M059J (cell line): ENCODE measurements at places on chromosomes 7 and 10.

DNA sequence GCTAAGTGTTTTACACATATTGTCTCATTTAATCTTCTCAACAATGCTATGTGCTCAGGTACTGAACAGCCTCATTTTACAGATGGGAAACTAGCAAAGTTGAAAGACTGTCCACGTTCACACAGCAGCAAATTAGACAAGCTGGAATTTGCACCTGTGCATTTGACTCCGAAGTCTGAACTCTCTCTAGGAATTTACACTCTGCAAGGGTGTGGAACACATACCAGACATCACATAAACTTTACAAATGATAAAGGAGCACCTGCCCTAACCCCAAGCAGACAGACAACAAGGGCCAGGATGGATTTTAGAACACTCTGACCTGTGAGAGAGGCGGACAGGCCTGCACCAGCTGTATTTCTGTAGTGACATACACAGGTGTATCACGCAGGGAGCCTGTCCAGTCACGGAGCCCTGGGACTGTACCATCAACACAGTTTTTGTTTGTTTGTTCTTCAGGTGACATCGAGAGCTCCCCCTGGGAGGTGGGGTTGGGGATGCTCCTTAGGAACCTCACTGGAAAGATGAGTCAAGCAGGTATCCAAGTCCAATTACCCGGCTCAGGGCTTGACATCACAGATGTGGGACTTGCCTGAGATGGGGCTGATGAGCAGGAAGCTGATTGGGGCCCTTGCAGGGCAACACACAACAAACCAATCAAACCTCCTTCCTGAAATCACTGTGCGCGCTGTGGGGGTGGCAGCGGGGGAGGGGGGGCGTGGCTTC lies 31.0 kb downstream of the MKI67 start:
- peak; percentile 44 for DNase-seq

- no peak for DNase-seq
Measured at GRCh38 chr7:119572132-119572531, 700.8 kb upstream of the KCND2 start.

DNA sequence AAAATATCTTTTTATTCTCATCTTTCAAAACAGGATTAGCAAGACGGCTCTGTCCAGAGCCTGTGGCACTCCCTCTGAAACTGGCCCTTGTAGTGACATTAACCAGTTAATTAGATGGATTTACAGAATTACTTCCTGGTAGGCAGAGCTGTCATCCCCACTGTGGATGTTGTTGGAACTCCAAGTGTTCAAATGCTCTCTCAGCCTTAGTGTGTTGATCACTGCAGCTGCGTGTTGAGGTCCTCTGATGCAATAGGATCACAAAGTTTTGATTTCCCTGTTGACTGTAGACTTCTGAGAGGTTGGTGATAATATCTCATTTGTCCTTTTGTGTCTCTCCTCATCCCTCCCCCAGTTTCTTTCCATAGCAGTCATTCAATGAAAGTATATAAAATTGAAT lies 117.3 kb upstream of the CDK6 start:
- no peak for DNase-seq

DNA sequence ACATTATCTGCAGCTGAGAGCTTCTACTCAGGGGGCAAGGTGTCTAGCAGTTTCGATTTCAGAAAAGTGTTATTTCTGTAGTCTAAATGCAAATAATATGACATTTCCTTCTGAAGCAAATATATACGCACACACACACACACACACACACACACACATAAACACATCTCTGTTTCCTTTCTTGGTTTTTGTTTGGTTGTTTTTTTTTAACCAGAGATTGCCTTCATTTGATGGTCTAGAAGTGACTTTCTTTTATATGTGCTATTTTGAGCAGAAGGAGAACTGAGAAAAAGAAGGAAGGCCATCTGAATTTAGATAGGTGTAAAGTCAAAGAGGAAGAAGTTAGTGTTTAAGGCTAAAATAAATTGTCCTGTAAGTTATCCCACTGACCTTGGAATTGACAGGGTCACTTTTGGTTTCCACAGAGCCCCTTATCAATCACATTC lies 142.2 kb downstream of the TRIL start:
- no peak for DNase-seq

GRCh38 chr10:33952692-33953360 lies 618.4 kb upstream of the NRP1 start:
- DNase-seq: peak; percentile 47

DNA sequence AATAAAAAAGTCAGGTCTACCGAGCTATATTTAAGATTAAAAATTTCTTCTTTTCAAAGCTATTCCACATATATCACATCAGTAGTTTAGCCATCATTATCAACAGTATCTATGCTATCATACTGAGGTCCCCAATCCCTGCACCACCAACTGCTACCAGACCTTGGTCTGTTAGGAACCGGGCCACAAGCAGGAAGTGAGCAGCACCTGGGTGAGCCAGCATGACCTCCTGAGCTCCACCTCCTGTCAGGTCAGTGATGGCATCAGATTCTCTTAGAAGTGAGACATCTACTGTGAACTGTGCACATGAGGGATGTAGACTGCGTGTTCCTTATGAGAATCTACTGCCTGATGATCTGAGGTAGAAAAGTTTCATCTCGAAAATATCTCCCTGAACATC lies 632.1 kb upstream of the KCND2 start:
- DNase-seq: no peak

DNA sequence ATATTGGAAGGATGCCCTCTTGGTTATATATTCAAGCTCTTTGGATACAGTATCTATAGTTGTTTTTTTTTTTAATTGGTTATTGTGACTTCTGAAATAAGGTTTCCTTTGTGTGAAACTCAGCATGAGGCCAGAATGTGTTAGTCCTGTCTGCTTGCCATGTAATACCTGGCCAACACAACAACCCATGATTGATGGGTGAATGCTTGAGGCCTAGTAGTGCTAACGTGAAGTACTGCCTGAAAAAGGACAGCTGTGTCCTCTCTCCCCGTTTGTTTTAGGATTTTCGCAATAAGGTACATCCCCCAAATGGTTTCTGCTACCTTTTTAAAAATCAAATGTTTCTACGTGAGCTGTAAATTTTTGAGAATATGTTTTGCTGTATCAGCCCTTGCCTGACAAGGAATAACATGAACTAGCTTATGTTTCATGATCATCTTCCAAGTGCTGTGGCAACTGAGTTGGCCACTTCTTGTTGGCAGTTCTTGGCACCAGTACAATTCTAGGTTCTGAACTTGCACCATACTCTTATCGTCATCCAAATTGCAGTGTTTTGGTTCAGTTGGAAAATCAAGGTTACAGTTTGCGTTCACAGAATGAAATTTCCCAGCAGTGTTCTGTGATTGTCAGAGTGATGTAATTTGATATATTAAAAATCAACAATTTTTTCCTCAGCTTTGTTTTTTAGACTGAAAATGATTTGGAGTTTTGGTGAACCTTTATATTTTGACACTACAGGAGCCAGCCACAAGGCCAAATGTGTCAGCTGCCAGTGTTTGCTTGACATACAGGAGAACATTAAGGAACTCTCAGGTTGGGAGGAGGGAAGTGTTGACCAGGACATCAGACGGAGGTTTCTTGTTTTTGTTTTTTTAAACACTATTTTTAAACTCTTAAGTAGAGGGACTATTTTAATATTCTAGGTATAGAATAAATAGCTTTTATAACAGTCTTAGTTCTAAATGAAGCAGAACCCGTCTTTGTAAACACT lies 13.5 kb upstream of the ASCC1 start:
- DNase-seq: no peak

GRCh38 chr10:3292636-3293035 lies 120.1 kb upstream of the PITRM1 start:
- DNase-seq: no peak

GRCh38 chr10:7293378-7293920 lies 117.4 kb downstream of the SFMBT2 start:
- no peak for DNase-seq

GRCh38 chr10:18282094-18282493 lies 141.9 kb downstream of the CACNB2 start:
- DNase-seq: no peak

- no peak for DNase-seq
Measured at GRCh38 chr10:49367600-49367999, 28.3 kb downstream of the DRGX start.

GRCh38 chr7:34675749-34676374 lies 17.8 kb downstream of the NPSR1 start:
- peak; percentile 5 for DNase-seq

DNA sequence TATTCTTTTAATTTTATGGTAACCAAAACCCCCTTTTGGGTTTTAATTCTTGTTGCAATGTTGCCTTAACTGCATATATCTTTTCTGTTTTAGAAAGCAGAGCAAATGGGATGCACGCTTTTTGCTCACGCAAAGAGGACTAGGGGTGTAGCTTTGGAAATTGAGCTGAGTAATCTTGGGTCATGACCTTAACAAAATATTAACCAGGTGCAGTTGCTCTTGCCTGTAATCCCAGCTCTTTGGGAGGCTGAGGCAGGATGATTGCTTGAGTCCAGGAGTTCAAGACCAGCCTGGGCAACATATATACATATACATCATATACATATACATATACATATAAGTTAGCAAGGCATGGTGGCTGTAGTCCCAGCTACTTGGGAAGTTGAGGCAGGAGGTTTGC lies 172.9 kb upstream of the BMPER start:
- no peak for DNase-seq

GRCh38 chr7:5769571-5769970 lies 11.9 kb downstream of the RNF216 start:
- peak; percentile 61 for DNase-seq

GRCh38 chr10:130371666-130372065 lies 235.5 kb downstream of the GLRX3 start:
- no peak for DNase-seq

DNA sequence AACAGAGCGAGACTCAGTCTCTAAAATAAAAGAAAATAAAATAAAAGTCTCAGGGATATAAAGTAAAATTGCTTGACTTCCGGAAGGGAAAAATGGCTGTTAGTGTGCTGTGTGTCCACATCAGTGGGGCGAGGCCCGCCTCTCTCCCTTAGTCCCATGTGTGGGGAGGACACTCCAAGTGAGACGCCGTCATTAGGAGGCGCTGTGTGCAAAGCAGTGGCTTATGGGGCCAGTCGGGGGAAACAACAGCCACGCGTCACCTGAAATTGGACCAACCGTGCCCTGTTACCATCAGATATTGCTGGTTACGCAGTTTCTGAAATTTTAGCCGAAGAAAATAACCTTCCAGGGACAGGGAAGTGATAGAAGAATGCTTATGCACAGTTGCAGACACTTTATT lies 15.8 kb downstream of the SFXN4 start:
- DNase-seq: no peak

GRCh38 chr10:120513307-120513796 lies 56.3 kb downstream of the PLPP4 start:
- DNase-seq: no peak

DNA sequence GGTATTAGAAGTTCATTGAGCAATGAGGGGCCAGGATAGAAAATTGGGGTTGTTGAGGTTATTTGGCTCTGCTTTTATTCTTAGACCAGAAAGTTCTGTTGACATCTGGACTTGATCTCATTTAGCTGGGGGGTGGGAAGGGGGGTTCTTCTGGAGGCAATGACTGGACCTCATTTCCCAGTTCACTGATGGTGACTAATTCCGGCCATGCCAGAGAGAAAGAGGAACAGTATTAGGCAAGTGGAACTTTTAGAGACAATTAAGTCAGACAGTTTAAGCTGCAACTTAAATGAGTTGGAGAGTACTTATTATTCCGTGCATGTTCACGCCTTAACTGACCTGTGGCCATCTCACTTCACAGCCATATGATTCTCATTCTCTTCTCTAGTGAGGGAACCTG lies 512.5 kb downstream of the REEP3 start:
- no peak for DNase-seq

GRCh38 chr7:28052933-28053332 lies 127.7 kb downstream of the JAZF1 start:
- peak; percentile 69 for DNase-seq

DNA sequence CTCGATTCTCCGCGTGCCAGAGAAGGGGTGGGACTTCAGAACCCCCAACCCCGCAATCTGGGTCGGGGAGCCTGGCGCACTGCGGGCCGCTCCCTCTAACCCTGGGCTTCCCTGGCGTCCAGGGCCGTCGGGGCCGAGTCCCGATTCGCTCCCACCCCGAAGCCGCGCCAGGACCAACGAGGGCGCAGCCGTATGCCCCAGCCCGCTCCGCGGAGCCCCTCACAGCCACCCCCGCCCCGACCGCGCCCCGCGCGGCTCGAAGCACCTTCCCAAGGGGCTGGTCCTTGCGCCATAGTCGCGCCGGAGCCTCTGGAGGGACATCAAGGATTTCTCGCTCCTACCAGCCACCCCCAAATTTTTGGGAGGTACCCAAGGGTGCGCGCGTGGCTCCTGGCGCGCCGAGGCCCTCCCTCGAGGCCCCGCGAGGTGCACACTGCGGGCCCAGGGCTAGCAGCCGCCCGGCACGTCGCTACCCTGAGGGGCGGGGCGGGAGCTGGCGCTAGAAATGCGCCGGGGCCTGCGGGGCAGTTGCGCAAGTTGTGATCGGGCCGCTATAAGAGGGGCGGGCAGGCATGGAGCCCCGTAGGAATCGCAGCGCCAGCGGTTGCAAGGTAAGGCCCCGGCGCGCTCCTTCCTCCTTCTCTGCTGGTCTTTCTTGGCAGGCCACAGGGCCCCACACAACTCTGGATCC lies at the start of gene LEP:
Gene LEP, plus strand, starts transcription at position 583 of the 691 bp plus-strand sequence. CDS start 10,741 bp downstream, outside the sequence.
- DNase-seq: no peak

DNA sequence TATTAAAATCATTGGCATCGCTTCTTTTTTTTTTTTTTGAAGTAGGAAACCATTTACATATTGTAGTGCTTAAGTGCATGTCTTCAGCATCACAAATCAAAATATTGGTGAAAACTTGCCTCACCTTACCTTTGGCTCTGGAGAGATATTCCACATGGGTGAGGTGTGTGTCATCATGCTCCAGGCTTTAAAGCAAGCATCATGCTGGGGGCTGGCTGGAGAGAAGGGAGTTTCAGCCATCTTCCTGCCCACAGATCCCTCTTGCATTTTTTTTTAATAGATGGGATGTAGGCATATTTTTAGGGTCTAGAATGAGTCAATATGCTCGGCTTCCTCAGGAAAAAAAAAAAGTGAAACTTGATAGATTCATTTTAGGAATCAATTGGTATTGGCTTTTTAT lies 2.3 kb upstream of the INSYN2A start:
- DNase-seq: no peak

DNA sequence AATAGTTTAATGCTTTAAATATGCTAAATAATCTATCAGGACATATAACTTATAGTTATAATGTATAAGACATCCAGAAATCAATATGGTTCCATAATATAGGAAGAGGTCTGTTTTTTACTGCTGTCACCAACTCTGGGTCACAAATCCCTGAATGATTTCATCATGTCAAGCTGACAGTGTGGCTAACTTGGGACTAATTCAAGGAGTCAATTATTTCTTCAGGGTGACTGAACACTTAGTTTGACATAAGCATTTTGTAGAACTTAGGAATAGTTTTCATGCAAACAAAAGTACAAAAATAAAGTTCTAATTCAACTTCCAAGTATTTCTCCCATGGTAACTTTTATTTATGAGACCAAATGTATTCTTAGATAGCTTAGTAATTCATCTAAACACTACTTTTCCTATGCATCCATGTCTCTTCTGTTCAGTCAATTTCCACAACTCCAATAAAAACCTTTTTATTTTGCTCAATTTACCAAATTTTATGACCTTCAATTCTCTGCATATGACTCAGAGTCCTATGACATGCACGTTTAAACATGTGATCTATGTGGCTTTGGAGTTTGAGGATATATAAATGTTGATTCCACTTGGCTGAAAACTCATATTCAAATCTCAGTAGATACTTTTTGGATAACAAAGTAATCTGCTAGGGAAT lies 40.3 kb upstream of the GNAT3 start:
- DNase-seq: peak; percentile 86
